ENCODE measurements at places on chromosomes 2 and 18.

DNA sequence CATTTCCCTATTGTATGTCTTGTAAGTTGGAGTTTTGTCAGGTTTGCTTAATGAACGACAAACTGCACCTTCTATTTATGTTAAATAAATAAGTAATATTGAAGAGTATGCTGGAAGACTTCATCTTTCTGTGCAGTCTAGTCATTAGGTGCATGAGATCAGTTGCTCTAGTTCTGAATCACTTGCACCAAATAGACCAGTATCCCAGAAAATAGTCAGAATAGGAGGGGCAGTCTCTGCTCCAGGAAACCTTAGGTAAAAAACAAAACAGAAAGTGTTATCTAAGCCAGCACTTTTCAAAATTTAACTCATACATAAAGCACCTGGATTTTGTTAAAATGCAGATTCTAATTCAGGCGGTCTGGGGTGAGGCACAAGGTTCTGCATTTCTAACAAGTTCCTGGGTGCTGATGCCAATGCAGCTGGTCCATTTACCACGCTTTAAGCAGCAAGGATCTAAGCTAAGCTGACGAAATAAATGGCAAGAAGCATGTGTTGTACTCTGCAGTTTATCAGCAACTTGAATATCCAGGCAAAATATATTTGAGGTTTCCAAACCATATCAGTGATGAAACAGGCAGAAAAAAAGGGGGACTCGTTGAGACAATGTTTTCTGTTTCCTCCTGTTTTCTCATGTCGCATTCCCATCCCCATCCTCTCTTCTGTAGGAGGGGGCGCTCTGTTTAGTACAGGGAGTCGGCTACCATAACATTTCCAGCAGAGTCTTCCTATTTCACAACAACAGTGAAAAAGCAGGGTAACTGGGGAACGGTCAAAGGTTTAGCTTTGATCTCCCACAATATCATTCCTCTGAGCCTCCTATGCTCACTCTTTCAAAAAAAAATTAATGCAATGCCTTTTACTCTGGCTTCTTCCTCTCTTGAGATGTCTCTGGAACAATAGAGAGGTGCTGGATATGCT lies 106.4 kb downstream of the MBD2 start:
- DNase-seq: no peak

DNA sequence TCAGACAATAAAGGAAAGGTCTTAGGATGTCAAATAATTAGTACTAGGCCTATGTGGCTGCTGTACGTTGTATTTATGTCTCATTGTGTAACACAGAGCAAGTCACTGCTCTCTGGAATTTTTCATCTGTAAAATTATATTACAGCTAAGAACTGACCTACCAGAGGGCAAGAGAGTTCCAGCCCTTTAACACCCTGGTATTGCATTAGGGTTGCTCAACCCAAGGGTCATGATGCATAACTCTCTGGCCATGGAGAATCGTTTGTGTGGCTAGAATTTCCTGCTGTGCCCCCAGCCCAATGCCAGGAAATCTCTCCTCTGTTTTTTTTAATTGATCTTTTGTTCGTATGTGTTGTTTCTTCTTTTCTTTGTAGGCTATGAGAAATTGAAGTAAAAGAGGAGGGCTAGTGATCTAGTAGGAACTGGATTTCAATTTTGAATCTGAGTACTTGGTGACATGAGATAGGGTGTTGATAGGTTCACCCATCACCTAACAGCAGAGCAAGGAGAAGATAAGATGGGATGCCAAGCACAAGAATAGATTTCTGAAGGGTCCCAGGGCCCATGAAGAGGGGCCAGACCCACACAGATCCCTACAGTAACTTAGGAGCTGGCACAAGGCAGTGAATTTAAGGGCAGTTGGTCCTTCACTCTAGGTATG lies 571.2 kb upstream of the TNP1 start:
- no peak for DNase-seq

- no peak for DNase-seq
These were observed 24.8 kb downstream of the BMPR2 start for GRCh38 chr2:202400941-202401340.

DNA sequence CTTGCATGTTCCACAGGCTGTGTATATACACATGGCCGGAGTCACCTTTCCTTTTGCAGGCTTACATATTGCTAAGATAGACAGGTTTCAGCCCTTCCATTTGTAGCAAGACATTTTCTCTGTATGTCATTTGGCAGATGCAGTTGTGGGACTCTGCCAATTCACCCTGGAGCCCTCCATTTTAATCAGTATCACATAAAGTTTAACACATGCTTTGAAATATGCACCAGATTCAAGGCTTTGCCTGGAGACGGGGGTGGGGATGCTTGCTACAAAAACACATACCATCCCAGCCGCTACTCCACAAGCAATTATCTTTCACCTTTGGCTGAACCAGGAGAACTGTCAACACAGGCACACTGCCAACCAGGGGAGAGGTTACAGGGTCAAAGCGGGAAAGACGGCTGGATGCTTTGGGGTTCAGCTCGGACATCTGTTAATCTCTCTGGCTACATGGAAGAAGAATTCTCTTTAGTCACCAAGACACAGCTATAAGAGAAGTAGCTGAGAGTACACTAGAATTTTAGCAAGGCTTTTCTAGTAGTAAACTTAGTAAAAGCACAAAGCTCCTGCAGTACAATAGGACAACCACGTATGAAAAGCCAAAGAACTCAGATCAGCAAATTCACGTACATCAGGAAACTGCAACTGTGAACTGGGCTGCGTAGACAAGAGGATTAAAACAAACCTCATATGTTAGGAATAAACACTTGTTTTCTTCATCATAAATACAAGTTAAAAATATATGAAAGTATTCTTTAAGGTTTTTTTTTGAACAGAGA lies 130.9 kb downstream of the EXOC6B start:
- DNase-seq: no peak

GRCh38 chr2:48332286-48332685 lies 197.7 kb upstream of the STON1 start:
- DNase-seq: no peak

- no peak for DNase-seq
These were observed 689.8 kb downstream of the MBD2 start for GRCh38 chr18:53534695-53535094.

Data from stimulated activated CD4-positive, alpha-beta T cell treated with anti-CD3 and anti-CD28 coated beads, Interleukin-2, amount 100 ng/mL, for 4 hours (primary cell).